Natural killer cell treated with Interleukin-12 subunit alpha and Interleukin-12 subunit beta and Interleukin-15 and Interleukin-18, amount 100 ng/mL, for 72 hours (primary cell): ENCODE measurements at places on chromosomes 6 and 20. TPM values are rescaled to one million over a fixed set of nuclear protein-coding genes. Genes with fewer than 3 reads are reported as not detected.

C20orf202 gene
- 0.40 TPM for total RNA-seq

C4B gene
- total RNA-seq: 5.0 TPM

PTCRA gene
- total RNA-seq: not detected

SYCP2 gene
- total RNA-seq: 1.4 TPM

TAB2 gene
- total RNA-seq: 101 TPM

SLC13A3 gene
- 0.55 TPM for total RNA-seq

TNFRSF21 gene
- 0.31 TPM for total RNA-seq

TMEM244 gene
- not detected for total RNA-seq

GRM1 gene
- total RNA-seq: not detected

IBTK gene
- 37.1 TPM for total RNA-seq

COL10A1 gene
- not detected for total RNA-seq

LAMA2 gene
- total RNA-seq: 0.53 TPM

CD93 gene
- 16.8 TPM for total RNA-seq

HIVEP1 gene
- 39.4 TPM for total RNA-seq

WFDC10B gene
- total RNA-seq: not detected

NKX2-2 gene
- total RNA-seq: not detected

MUC22 gene
- total RNA-seq: not detected

PLCB4 gene
- total RNA-seq: not detected

KHDRBS2 gene
- not detected for total RNA-seq

TMEM200A gene
- total RNA-seq: 1.2 TPM

RIPOR2 gene
- total RNA-seq: 58.7 TPM
